Dermis microvascular lymphatic vessel endothelial cell (primary cell): ENCODE measurements at places on chromosomes 1 and 21.

GRCh38 chr1:26999440-26999987, 6.0 kb downstream of the TRNP1 start:
- no peak for DNase-seq

GRCh38 chr1:31122101-31122735, 56.7 kb upstream of the PUM1 start:
- no peak for DNase-seq

- DNase-seq, result no peak
Observed at GRCh38 chr1:94928293-94928939, 1.5 kb upstream of the CNN3 start.

DNA sequence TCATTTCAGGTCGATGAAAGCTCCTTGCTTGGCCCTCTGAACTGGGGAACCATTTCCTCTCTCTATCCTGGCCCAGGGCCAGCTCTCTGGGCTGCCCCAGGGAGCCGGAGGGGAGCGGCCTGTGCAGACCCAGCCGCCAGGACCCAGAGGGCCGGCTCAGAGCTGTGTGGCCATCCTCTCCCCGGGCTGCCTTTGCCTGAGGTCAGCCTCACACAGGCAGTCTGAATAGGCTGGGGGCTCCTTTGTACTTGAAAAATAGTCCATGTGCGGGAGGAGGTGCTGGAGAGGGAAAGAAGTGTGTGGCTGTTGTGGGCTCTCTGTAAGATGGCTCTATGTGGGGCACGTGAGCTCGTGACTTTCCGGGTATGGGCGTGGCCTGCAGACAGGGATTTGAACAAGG, 275.1 kb upstream of the VAMP3 start:
- no peak for DNase-seq

DNA sequence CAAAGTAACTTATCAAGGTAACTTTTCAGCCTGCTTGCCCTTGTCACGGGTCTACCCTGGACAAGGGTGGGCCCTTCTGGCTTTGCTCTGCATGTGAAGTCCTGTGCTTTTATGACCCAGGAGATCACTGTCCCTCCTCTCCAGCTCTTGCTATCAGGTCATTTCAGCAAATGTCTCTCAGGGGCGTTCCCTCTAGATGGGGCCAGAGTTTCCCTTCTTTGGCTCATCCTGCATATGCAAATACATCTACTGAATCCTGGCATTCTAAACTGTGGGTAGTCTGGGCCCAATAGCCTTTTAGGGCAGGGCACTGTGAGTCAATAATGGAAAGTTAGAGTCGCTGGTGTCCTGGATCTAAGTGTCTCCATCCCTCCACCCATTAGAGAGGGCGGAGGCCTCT, 366.9 kb upstream of the USP24 start:
- no peak for DNase-seq

DNA sequence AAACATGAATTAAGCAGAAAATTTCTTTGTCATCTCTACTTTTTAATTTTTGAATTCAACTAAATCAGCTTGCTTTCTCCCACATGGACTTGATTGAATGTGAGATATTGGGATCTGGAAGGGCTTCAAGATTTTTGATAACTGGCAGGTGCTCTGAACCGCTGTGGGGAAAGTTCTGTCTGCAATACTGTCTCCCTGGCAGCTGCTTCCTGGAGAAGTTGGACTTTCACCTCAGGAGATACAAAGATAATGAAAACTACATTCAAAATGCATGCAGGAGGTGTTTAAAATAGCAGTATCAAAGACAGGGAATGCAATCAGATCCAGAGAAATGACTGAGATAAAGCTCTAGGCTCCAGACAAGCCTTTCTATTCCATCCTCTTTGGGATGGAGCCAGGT, 338.3 kb downstream of the NEGR1 start:
- no peak for DNase-seq

DNA sequence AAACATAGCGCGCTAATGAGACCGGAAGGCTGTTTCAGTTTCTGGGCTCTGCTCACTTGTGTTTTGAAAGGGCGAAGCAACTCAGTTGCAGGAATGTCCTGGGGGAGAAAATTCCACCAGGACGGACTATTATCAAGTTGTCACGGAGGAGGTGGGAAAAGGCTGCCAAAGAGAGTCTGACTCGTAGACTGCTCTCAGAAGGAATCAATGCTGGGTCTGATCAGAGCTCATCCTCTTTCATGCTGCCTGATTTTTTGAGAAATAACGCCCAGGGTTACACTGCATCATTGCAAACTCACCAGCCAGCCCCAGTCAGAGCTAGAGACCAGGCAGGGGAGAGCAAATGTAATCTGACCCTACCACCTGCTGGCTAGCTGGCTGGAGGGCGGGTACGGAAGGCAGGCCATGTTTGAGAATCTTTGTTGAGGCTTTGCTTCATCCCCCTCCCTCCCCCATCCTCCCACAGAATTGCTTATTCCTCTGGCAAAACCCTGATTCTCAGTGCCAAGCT, 36.4 kb upstream of the BCL9 start:
- DNase-seq, result no peak
